ENCODE measurements at places on chromosomes 11 and 22.

- no peak for DNase-seq
These were observed 20.3 kb downstream of the BBOX1 start for GRCh38 chr11:27060816-27061460.

GRCh38 chr11:131582021-131582525, 211.7 kb downstream of the NTM start:
- DNase-seq, result no peak

GRCh38 chr11:67355023-67355793, 1.9 kb upstream of the POLD4 start:
- DNase-seq, result no peak

GRCh38 chr11:15649371-15650104, 534.8 kb downstream of the INSC start:
- DNase-seq, result peak; percentile 5

- DNase-seq, result peak; percentile 97
These were observed 1.0 kb upstream of the POLD4 start for GRCh38 chr11:67354075-67355022.

- no peak for DNase-seq
These were observed 3.3 kb downstream of the SELENOM start for GRCh38 chr22:31103899-31104694.

DNA sequence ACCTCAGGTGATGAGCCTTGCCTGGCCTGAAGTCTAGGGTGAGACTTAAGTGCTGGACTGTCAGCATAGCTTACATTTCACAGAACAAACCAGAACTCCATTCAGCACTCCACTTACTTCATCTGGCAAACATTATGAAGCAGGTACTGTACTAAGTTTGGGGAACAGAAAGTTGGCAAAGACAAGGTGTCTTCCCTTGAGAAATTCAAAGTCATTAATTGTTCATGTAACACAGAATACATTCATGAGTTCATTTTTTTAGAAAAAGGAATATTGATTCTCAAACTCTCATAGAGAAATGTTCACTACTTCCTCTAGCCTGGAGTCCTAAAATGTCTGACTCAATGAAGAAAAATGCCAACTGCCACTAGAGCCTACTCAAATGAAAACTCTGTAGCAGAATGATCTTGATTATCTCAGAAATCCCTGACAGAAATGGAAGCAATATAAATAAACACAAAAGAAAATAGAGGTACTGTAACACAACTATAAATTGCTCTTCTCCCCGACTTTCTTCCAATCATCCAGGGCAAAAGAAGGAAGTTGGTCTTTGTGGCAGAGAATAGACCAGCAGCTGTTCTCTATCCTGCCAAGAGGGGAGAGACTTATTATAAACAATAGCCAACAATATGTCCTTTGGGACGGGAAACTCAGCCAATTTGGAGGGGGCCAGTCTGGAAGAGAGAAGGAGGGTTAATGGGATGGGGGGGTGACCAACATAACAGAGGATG, 129.2 kb upstream of the MTMR2 start:
- peak; percentile 47 for DNase-seq
